ENCODE measurements at places on chromosomes 7 and 10.

DNA sequence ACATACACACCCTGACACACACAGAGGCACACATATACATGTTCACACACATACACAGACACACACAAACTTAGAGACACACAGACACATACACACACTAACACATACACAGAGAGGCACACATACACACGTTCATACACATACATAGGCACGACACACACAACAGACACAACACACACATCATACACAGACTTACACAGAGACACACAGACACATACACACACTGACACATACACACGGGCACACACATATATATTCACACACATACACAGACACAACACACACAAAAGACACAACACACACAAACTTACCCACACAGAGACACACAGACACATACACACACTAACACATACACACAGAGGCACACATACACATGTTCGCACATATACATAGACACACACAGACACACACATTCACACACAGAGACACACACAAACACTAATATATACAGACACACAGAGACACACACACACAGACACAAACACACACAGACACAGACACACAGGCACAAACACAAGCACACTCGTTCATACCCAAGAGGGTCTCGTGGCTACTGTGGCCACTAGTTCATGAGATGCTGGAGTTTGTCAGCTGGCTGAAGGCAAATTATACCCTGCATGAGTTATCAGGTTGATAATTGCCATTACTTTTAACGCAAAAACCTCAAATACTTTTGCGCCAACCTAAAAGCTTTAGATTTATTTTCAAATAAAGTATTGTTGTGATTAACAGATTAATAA, 17.7 kb upstream of the KLF6 start:
- no peak for DNase-seq

DNA sequence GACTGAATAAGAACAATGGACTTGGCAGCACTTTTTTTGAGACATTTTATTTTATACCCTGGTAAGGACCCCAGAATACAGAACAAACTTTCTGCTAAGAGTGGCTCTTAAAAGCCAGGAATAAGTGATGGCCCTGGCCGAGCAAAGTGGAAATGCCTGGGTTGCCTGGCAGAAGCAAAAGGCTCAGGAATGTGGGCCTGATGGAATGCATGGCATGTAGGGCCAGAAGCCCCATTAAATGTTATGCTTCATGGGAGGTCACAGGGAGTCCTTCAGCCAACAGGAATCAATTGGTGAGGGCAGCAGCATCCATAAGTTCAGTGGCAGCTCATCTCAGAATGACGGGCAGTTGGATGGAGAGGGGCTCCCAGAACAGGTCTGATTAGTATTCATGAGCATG, 301.5 kb upstream of the CACNA2D1 start:
- no peak for DNase-seq

- no peak for DNase-seq
Observed at GRCh38 chr7:100515072-100515532, 23.9 kb upstream of the AGFG2 start.

DNA sequence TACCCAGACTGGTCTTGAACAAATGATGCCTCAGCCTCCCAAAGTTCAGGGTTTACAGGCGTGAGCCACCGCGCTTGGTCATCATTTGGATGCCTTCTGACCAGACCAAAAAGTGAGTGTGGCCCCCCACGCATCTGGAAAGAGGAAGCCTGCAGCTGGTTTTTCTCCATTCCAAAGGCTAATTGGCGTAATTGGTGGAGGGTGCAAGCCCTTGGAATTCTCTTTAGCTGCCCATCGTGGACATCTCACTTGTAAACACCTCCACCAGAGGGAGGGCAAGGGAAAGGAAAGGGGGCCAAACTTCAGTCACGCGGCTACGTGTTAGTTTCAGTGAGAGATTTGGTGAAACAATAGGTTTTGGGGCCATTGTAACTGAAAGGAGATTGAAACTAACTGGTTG, 4.1 kb upstream of the ARHGAP21 start:
- no peak for DNase-seq

DNA sequence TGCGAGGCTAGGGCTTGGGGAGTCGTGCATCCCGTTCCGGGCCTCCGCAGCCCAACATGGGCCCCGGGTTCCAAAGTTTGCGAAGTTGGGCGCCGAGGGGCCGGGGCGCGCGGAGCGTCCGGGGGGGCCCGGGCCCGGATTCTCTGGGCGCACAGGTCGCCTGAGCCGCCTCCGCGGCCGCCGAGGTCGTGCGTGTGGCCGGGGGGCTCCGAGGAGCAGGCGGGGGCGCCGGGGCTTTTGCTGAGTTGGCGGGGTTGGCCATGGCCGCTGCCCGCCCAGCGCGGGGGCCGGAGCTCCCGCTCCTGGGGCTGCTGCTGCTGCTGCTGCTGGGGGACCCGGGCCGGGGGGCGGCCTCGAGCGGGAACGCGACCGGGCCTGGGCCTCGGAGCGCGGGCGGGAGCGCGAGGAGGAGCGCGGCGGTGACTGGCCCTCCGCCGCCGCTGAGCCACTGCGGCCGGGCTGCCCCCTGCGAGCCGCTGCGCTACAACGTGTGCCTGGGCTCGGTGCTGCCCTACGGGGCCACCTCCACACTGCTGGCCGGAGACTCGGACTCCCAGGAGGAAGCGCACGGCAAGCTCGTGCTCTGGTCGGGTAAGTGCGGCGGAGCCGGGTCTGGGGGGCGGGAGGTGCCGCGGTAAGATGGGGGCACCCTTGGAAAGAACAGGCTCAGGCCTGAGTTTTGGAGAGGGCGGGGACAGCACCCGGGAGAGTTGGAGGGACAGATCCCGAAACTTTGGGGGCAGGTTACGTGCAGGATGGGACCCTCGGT, 643 bp downstream of the SMO start:
- DNase-seq = no peak

- DNase-seq = no peak
Observed at GRCh38 chr7:133945497-133945896, 181.6 kb upstream of the LRGUK start.

DNA sequence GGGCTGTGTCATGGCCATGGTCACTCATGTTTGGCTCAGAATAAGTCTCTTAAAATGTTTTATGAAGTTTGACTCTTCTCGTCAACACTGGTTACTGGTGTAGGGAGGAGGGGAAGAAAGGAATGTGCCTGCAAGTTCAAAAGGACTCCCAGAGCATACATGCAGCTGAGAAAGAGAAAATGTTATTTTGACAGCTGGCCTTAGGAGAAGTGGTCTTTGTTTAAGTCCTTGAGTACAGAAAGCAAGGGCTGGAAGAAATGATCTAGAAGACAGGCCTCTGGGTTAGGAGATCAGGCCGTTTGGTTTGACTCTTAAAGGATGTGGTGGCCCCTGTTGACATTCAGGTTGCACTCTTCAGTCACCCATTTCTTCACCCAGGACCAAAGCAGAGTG, 245.5 kb downstream of the REEP3 start:
- no peak for DNase-seq

DNA sequence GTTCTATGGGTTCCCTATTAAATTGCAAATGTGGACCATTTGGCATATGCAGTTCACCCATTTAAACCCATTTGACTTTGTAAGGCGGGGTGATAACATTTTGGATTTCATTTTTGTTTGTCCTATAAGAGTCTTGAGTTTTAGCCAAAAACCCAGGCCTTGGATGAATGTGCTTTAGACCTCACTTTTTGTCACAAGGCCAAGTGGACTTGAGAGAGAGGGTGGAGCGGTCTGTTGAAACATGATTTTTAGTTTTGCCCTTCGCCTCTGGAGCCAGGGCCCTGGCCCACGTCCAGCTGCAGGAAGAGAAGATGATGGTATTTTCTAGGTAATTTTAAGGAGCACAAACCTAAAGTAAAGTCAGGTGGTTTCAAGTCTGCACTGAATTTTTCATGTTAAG, 260.1 kb downstream of the SLC25A13 start:
- DNase-seq = no peak

DNA sequence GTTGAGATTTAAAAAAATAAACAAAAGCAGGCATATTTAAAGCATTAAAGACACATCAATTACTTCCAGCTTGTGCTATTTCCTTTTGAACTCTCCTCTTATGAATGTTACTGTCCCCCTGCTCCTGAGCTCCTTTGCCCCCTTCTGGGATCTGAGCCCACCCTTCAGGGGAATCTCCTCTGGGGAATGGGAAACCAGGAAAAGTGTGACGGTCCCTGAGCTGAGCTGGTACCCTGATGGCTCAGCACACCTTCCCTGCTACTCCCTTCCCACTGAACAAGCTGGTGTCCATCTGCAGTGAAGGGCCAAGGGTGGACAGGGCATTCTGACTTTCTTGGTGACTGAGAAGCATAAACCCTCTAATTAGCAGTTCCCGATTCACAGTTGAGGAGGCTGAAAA, 356.3 kb downstream of the PTEN start:
- no peak for DNase-seq

- no peak for DNase-seq
Observed at GRCh38 chr7:17061443-17061842, 179.7 kb upstream of the AGR3 start.

DNA sequence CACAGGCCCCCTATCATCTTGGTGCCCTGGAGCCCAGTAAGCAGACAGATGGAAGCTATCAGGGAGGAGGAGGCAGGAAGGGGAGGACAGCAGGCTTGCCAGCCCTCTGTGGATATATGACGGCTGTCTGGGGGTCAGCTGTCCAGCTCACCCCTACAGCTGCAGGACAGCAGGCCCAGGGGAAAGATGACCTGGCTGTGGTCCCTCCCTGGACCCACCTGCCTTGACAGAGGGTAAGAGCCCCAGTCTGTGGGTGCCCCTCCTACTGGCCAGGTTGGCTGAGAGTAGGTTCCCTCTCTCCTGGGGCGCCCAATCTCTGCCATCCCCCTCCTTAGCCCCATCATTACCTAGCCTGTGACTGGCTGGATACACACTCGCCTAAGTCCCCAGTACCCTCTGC, 62.5 kb downstream of the C10orf143 start:
- DNase-seq = no peak

GRCh38 chr10:70692043-70692603, 19.8 kb downstream of the ADAMTS14 start:
- no peak for DNase-seq
